ENCODE measurements at places on chromosomes 2 and 18.

DNA sequence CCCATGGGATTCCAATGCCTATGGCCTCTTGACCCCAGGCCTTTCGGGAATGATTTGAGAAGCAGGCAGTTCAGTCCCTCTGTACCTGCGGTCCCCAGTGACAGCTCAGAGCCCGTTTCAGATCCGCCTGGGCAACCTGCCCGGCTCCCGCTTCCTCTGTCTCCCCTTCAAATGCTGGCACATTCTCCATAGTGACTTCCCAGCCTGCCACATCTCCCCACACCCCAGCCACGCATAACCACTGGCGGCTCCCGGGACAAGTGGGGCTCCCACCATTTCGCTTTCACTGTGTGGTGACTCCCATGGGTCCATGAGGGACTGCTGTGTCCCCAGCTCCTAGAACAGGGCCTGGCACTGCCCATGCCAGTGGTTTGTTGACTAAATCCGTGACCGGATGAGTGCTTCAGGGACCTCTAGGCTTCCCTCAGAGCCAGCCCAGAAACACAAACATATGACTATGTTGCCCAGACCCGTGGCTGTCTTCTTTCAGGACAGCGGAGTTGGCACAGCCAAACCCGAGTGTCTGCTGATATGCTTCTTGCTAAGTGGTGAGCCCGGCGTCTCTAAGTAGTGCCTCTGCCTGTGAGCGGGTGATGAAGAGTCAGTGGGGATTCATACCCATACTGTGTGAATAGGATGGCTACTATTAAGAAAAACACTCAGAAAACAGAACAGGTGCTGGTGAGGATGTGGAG is 91.2 kb downstream of the GLI2 start:
- no peak for DNase-seq

- no peak for DNase-seq
These were observed 291.1 kb upstream of the SKOR2 start for GRCh38 chr18:47542551-47542950.

- no peak for DNase-seq
These were observed 426.0 kb downstream of the CDH2 start for GRCh38 chr18:27750923-27751322.

GRCh38 chr2:11562476-11562875 is 28.6 kb downstream of the GREB1 start:
- DNase-seq, result no peak

DNA sequence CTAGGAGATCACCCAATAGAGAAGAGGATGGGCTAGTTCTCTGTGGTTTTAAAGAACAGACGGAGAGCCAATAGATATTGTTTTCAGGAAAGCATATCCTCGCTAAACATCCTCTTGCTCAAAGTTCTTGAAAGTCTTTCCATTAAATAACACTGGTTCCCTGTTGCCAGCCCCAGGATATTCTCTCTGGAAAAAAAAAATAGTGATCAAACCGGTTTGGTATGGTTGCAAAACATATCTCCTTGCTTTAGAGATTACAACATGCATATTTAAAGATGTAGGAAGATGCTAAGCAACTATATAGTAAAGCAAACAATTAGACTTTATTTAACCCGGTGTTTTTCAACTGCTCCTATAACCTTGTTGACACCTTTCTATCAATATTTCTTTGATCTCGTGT is 211.4 kb downstream of the CMPK2 start:
- no peak for DNase-seq

- DNase-seq, result no peak
These were observed 204.2 kb upstream of the CELF4 start for GRCh38 chr18:37769826-37770225.

- no peak for DNase-seq
These were observed 163.9 kb downstream of the CDH2 start for GRCh38 chr18:28013066-28013465.

- DNase-seq, result peak; percentile 19
These were observed 52.8 kb upstream of the OTOF start for GRCh38 chr2:26530696-26531095.

DNA sequence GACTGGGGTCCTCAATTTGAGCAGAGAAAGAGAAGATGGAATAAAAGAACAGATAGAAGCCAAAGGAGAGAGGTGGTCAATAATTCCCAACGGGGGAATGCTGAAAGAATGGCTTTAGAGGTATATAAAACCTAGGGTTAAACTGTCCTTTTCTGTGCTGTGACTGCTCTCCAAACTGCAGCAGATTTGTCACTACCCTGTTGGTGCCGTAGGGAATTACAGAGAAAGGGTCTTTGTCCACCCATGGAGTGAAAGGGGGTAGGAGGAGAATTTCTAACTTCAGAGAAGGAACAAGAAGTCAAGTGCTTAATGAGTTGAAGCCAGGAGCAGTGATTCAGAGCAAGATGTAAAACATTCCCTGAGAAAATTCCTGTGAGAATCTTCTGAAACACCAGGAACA is 486.5 kb downstream of the NUP35 start:
- DNase-seq, result no peak

GRCh38 chr2:206353685-206354084 is 79.2 kb downstream of the ZDBF2 start:
- no peak for DNase-seq

DNA sequence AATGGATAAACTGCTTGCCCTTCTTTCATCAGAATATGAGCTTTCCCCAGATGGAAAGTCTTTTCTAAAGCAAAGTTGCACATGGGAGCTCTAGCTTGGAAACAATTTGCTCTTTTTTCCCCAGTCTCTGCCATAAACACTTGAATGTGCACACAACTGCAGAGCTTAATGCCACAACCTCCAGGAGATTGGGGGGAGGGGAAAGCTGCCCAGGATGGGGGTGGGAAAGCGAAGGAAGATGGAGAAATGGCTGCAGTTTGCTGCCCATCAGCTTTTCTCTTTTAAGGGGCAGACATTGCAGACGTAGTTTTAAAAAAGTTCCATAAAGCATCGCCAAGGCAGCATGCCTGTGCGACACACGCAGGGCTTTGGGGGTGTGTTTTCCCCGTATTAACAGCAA is 1.5 kb downstream of the ACKR3 start:
- DNase-seq, result no peak

- DNase-seq, result peak; percentile 15
These were observed 235.6 kb upstream of the CDH2 start for GRCh38 chr18:28412521-28412920.

- DNase-seq, result peak; percentile 47
These were observed 510.3 kb downstream of the RNF144A start for GRCh38 chr2:7427293-7428060.

- no peak for DNase-seq
These were observed 22.7 kb downstream of the MGAT5 start for GRCh38 chr2:134276381-134277172.

DNA sequence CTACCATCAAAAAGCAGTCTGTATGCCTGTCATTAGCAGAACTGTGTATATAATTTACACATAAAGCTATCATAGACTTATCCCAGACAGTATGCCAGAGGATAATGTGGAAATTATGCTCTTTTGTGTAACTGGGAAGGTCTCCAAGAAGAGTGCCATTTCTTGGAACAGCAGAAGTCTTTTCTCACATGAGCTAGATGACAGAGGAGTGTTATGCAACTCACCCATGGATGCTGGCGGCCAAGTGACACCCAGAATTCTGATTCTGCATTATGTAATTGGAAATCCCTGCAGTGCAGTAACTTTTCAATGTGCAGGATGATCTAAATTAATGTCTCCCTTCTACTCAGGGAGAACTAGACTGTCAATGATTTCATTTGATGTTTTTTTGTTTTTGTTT is 160.0 kb downstream of the UBE2E3 start:
- no peak for DNase-seq

GRCh38 chr2:34954758-34955157 is 1355.7 kb upstream of the FAM98A start:
- no peak for DNase-seq

DNA sequence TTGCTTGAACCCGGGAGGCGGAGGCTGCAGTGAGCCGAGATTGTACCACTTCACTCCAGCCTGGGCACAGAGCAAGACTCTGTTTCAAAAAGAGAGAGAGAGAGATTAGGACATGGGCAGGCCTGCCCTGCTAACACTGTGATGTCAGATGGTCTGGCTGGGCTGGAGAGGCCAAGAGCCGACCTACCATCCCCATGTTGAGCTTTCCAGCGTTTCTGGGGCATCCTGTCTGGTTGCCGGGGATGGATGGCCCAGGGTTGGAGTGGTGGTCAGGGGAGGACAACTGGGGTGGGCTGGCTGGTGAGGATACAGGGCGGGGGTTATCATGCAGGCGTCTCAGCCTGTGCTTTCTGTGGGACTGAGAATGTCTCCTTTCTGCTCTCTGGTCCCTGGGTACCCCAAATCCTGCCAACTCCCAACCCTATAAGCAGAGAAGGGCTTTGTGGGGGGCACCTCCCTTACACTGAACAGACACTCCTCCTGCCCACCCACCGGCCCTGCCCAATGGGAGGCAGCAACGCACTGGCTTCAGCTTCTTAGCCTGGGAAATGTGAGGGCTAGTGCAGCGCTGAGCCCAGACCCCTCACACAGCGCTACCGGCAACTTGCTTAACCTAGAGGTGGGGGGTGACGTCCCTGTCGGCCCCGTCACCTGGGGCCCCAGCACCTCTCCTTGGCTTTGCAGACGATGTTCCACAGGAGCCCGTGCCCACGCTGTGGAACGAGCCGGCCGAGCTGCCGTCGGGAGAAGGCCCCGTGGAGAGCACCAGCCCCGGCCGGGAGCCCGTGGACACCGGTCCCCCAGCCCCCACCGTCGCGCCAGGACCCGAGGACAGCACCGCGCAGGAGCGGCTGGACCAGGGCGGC is 5.4 kb downstream of the SNORC start:
- DNase-seq, result no peak

DNA sequence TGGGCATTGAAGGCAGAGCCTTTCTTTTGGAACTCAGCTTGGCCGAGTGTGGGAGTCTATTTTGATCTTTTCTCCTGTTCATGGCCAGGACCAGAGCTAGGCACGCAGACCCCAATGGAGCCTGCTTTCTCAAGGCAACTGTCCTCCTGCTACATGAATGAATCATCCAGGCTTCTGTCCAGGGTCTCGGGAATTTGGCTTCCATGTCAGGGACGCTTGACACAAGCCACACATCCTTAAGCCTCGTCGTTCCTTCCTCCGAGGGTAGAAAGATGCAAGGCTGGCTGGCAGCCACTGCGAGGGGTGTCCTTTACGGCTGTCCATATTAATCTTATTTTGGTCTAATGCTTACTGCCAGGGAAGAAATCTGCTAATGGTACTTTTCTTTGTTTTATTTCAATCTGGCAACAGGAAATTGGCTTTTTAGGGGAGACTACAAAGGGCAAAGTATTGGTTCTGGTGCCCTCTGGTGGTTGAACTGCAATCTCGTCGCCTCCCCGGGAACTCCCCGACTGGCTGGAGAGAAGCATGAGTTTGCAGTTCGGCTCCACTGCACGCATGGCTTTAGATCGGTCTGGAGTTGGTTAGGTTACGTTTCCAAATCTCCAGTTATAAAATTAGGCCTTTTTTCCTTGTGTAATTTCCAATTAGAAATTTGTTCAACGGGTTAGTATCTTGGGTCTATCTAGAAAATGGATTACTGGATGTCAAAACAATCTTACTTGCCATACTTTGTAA is 135.2 kb downstream of the ALPK2 start:
- peak; percentile 61 for DNase-seq

GRCh38 chr2:206031162-206031784 is 54.7 kb downstream of the INO80D start:
- DNase-seq, result peak; percentile 51

- DNase-seq, result no peak
These were observed 9.6 kb downstream of the IFIH1 start for GRCh38 chr2:162308747-162309503.

DNA sequence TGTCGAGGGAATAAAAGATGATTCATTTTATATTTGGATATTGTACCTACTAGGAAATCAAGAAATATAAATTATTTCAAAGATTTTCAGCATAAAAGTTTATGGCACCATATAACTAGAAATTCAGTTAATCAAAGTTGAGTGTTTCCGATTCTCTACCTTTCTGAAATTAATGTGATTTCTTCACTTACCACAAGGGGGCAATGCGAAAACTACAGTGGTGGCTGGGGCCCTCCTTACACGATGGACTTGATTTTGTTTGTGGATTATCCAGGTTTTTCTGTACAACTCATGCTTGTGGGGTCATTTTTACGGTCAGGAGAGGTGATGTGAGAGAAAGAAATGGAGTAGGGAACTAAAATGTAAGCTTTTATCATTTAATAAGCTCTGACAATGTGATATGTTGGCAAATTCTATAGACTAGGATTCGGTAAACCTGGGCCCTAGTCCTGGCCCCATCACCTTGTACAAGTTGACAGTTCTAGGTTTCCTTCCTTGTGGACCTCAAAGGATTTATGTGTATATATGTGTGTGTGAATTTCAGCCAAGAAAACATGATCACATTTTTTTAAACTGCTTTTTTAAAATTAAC is 47.6 kb downstream of the G6PC2 start:
- DNase-seq, result peak; percentile 8

DNA sequence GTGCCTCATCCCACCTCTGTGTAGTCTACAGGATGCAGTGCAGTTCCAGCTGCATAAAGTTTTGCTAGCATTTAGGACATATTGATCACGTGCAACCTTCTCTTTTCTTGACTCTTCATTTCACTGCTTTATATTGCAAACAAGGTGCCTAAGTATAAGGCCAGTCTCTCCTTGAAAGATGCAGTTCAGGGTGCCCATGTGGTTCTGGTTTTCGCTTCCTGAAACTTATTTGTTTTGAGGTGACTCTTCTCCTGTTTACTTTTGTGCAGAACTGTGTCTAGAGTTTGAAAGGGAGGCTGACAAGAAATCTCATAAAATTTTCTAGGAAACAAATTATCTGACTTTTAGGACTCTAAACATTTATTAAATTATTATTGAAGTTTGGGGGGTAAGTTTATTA is 189.9 kb downstream of the UBE2E3 start:
- DNase-seq, result no peak

- DNase-seq, result no peak
These were observed 98.6 kb downstream of the NOL4 start for GRCh38 chr18:34126121-34126520.

GRCh38 chr2:212926940-212927339 is 224.5 kb downstream of the IKZF2 start:
- no peak for DNase-seq

DNA sequence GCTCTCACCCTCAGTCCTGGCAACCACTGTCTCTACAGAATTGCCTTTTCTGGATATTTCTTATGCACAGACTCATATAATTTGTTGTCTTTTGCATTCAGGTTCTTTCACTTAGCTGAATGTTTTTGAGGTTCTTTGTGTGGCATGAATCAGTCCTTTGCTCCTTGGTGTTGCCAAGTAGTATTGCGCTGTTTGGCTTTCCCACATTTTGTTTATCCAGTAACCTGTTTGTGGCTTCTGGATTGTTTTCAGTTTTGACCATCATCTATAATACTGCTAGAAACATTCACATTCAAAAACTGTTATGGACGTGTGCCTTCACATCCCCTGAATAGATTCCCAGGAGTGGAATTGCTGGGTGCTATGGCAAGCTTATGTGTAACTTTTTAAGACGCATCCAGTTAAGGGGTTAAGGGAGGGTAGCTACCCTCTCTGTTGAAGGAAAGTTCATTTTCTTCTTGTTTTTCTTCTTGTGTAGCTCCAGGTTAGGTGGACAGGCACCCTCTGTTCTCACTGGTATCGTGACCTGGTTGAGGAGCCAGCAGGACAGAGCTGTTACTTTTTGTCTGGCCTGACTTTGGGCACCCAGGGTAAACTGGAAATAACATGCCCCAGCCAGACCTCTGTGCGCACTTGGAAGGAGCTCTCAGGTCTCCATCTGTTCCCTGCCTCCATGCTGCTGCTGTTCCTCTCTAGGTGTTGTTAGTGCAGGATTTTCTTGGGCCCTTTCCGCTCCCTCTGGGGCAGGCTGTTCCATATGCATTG is 29.6 kb downstream of the ARHGAP25 start:
- peak; percentile 89 for DNase-seq

Data from amniotic epithelial cell (primary cell).